Stimulated activated CD4-positive, alpha-beta T cell treated with anti-CD3 and anti-CD28 coated beads, Interleukin-12 subunit alpha, Interleukin-12 subunit beta, amount 100 ng/mL, for 24 hours (primary cell): ENCODE measurements at places on chromosomes 5 and 9.
A peak's percentile ranks its signal among the peaks of the same experiment; 100 is the strongest.

DNA sequence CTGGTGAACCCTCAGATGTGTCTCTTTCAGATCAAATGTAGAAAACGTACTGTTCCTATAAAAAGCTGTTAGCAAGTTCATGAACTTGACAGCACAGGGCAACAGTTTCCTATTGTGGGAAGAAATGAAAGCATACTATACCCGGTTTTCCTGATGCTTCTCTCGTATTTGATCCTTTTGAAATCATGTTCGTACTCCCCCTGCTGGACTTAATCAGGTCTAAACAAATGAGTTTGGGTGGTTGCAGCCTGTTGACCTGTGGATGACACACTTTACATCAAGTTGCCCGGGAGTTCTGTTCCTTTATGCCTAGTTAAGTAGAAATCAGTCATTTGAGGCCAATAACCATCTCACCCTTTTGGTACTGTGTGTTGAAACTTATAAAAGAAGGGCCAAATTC is 1992.3 kb downstream of the MAT2B start:
- DNase-seq: no peak

DNA sequence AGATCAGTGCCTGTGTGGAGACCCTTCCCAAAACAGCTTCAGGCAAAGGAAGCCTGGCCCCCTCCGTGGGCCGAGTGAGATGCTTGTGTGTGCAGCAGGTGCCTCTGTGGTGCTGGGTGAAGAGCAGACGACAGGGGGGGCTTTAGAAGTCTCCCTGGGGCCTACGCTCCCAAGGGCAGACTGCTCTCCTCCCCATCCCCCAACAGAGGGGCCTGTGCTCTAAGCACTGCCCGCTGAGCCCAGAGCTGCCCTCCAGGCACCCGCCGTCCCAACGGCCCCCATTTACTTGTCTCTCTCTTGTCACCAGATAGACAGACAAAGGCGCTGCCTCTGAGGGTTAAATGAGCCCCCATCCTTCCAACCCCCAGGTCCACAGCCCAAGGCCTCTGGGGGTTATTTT is 2.7 kb upstream of the LHX3 start:
- no peak for DNase-seq

DNA sequence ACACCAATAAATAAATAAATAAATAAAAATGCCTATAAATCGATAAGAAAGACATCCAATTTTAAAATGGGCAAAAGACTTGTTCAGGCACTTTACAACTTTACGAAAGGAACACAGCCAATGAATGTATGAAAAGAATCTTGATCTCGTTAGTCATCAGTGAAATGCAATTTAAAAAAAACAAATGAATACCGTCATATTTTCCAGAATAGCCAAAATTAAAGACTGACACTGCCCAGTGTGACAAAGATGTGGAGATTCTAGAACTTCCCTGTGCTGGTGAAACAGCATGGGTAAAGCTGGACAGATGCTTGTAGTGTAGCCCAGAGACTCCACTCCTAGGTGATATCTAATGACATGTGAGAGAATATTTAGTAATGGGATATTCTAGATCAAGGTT is 127.1 kb downstream of the GOLPH3 start:
- no peak for DNase-seq

DNA sequence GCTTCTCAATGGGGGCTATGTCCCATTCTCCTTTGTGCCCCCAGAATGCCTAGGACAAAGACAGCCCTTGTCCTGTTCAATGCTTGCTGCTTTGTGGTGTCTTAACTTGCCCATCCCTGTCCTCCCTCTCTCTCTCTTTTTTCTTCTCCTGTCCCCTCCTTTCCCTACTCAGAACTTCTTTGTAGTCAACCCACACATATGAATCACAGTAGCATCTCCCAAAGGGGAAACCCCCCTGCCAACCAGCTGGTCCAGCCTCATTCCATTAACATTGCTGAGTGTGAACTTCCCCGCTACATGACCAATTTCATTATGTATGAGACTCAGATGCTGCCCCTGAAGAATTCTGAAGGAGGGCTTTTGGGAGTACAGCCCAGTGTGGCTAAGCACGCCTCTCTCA is 408.3 kb downstream of the ENC1 start:
- DNase-seq: no peak

GRCh38 chr5:156764176-156764971 is 85.7 kb upstream of the PPP1R2B start:
- DNase-seq: no peak

DNA sequence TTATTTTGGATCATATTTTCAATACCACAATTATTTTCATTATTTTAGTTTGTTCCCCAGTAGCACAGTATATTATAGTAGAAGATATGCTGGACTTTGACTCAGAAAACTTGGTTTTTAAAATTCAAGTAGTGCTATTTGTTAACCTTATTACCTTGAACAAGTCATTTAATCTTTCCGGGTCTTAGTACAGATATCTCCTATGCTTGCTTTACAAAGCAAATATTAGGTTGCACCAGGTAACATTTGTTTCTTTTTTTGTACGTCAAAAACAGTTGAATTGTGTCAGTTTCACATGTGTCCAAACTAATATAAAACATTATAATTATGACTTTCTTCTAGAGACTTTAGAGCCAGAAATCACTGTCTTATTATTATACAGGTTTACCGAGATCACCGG is 338.1 kb downstream of the ARL15 start:
- DNase-seq: no peak

GRCh38 chr9:120214332-120214731 is 365.6 kb downstream of the CDK5RAP2 start:
- DNase-seq: no peak

DNA sequence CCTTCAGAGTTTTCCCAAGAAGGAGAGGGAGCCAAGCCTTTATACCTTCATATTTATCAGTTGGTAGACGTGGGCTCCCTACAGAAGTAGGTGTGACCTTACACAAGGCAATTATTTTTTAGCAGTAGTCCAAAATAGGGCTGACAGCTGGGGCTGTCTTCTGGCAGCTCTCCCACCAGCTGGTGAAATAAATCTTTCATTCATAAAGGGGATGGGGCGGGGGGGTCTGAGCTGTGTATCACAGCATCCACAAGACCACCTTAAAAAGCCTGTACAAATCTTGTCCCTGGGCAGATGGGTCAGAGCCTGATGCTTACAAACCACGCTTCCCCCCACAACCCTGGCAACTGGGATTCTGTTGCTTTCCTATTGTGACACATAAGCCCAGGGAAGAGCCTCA is 19.7 kb downstream of the CSF2 start:
- no peak for DNase-seq

DNA sequence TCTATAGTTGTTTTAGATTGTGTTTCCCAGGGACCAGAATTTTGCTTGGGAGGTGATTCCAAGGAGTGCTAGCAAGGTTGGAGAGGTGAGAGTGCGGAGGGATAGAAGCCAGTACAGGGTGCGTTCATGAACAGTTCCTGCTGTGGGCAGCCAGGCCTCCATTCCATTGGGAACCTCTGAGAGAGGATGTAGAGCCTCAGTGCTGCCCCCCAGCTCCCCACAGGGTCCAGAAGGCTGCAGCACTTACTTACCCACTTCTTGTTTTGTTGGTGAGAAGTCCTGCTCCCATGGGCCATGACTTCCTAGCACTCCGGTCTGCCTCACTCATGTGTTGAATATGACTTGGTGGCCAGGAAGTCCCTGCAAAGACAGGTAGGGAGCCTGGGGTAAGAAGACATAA is 128.2 kb upstream of the GAS1 start:
- no peak for DNase-seq

- DNase-seq: no peak
Measured at GRCh38 chr9:121593066-121593465, 58.4 kb upstream of the DAB2IP start.

DNA sequence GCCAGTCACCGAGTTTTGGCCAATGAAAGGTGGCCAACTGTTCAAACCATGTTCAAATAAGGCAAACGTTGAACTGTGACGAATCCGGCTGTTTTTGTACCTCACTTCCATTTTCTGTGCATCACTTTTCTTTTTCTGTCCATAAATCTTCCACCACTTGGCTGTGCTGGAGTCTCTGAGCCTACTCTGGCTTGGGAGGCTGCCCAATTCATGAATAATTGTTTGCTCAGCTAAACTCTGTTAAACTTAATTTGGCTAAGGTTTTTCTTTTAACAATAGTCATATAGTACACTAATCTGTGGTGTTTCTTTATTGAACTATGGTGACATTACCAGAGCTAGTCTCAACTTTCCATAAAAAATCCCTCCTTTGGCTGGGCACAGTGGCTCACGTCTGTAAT is 11.3 kb downstream of the NIM1K start:
- DNase-seq: no peak

GRCh38 chr5:5105531-5105930 is 34.6 kb upstream of the ADAMTS16 start:
- DNase-seq: no peak

GRCh38 chr9:16484744-16485143 is 385.7 kb downstream of the BNC2 start:
- DNase-seq: no peak

DNA sequence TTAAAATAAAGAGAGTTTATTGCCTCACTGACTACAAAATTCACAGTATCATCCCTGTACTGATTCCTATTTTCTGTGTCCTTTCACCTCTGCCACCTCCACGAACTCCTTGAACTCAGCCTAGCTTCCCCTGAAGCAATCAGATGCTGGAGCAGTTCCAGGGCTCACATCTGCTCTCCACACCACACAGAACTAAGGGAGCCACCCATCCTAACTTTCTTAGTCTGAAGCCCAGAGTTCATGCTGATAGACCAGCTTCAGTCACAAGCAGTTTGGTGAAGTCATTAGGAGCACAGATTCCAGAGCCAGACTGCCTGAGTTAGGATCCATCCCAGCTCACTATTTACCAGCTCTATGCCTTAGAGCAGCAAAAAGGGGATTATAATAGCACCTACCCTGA is 15.6 kb upstream of the EPB41L4A start:
- no peak for DNase-seq

GRCh38 chr5:26519245-26519644 is 519.1 kb downstream of the CDH9 start:
- no peak for DNase-seq

DNA sequence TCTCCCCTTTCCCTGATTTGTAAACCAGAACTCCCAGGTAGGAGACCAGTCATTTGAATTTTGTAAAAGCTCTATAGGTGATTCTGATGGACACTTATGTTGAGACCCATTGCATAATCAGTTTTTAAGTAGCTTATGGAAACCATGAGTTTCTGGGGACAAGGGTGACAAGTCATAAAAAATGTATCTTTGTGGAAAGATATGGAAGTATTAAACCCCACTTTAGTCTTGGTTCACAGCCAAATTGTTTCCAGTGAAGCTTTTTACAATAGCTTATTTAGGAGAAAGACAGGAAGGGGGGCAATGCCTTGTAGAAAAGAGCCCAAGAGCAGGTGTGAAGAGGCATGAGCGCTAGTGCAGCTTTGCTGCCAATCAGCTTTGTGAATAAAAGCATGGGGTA is 453 bp upstream of the CCL28 start:
- no peak for DNase-seq

DNA sequence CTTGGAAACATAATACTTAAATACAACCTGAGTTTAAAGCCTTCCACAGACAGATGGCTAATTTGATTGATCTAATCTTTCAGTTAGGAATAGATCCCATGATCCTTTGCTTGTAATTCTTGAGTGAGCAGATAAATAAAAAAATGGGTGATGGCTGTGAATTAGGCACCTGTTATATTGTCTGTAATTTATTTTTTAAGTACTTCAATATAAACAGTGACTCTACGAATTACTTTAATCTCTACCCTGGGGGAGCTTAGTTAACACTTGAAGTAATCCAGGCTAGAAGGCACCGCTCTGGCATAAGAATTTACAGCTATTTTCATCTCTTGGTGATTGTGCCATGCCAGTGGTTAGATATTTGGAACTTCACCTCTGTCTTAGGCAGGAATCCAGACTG is 9.0 kb downstream of the EGFLAM start:
- no peak for DNase-seq

GRCh38 chr5:59842999-59843398 is 50.5 kb downstream of the PDE4D start:
- no peak for DNase-seq

DNA sequence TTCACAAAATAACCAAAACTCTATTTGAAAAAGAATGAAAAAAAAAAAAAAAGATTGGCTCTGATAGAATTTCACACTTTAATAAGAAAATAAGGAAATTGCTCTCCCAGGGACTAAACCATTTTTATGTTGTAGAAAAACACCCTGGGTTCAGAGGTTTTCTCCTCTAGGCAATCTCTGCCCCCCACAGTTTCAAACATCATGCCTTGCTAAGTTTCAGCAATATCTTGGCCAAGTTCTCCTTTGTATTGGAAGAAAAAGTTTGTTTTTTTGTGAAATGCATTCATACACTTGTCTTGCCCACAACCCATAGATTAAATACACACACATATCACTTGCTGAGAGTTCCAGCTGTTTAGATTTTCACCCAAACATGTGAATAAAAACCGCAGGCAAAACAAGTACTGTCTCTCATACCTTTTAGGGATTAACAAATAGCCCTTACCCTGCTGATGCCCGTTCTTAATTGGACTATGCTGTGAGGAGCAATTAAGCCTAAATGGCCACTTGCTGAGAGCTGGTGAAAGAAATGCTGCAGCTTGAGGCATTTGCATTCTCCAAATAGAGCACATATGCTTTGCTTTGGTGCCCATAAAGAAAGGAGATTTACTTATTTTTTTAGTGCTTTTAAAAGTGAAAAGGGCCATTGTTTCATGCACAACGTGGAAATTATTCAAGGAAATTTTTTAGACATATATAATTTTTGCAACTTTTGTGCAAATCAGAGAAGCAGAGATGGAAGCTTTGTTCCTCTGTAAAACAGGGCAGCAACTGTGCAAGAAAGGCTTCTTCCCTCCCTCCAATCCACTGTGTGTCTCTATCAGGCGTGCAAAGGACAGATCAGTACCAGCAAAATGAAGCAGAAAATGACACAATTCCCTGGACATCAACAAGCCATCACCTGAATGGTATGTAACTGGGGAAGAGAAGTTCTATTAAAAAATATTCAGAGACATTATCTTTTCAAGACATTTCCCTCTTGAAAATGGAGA is 262.4 kb upstream of the KIF2A start:
- no peak for DNase-seq

DNA sequence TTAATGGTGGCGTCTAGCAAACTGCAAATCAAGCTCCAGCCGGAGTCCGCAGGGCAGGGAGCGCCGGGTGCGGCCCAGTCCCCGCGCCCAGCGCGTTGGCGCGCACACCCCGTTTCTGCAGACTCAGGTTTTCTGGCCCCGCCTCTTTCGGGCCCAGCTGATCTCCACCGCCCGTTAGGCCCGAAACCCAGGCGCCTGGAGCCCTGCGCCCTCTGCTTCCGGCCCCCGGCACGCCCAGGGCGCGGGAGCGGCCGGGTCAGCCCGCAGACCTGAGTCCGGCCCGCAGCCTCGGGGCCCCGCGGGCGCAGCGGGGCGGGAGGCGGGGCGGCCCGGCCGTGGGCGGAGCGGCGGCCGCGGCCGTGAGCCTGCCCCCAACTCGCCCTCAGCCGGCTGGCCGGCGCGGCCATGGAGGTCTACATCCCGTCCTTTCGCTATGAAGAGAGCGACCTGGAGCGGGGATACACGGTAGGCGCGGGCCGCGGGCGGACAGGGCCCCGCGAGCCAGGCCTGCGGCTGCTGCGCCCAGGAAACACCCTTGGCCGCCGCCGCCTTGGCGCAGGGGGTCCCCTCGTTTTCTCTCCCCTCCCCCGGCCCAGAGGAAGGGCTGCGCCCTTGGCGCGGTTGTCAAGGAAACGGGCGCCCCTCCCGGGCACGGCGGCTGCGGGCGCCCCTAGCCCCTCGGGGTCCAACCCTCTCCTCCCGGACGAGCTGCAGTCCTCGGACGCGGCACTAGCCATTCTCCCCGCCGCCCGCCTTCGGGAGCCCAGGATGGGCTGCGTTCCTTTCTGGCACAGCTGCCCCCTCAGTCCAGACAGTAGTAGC is at the start of gene SNX24:
TSS of gene SNX24 (plus strand) at position 385 of the 822 bp plus-strand sequence. CDS start at position 406, 21 bp downstream.
- DNase-seq: peak; percentile 59

GRCh38 chr9:68551191-68551590 is 10.5 kb upstream of the TMEM252 start:
- no peak for DNase-seq
